H1 (cell line): ENCODE measurements at places on chromosomes 11 and 22. TPM values are rescaled to one million over a fixed set of nuclear protein-coding genes. Genes with fewer than 3 reads are reported as not detected.
A peak's percentile ranks its signal among the peaks of the same experiment; 100 is the strongest.

The SMC1B gene
- total RNA-seq = not detected in 2 replicates

DNA sequence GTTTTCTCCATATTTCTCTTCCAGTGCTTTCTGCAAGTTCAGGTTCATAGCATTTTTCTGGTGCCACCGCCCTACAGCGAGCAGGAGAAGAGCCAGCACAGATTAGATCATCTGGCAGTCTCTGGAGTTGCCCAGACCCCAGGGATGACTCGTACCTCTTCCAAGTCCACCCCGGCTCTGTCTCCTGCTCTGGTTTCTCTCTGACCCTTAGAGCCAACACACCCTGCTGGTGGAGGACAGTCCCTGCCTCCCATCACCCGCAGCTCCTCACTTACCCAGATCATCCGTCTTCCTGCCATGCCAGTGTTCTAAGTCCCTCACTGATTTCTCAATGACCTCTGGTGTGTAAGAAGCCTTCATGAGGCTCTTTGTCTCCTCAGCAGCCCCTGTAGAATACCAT lies 28.0 kb downstream of the TST start:
- DNase-seq = no peak

DNA sequence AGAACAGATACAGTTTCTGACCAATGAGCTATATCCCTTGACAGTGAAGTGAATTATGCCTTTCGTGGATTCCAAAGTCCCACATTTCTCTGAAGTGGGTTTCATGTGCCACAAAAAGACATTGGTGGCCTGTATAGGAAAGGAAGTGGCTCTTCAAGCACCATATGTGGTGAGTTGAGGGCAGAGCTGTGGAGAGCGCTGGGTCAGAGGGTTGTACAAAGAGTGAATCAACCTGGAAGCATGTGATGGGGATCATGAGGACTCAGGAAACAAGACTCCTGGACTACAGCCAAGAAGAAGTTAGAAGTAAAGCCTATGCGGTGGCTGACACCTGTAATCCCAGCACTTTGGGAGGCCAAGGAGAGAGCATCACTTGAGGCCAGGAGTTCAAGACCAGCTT lies 579 bp upstream of the SLC5A4 start:
- DNase-seq = no peak

GRCh38 chr11:65115361-65116082 lies 2.0 kb downstream of the ZNHIT2 start:
- no peak for DNase-seq

- no peak for DNase-seq
Observed at GRCh38 chr11:108914981-108915380, 250.1 kb downstream of the DDX10 start.

- peak; percentile 72 for DNase-seq
Observed at GRCh38 chr11:20342347-20343141, 21.0 kb upstream of the HTATIP2 start.

The C22orf39 gene
- 22.7 and 28.2 TPM in 2 replicates for total RNA-seq

DNA sequence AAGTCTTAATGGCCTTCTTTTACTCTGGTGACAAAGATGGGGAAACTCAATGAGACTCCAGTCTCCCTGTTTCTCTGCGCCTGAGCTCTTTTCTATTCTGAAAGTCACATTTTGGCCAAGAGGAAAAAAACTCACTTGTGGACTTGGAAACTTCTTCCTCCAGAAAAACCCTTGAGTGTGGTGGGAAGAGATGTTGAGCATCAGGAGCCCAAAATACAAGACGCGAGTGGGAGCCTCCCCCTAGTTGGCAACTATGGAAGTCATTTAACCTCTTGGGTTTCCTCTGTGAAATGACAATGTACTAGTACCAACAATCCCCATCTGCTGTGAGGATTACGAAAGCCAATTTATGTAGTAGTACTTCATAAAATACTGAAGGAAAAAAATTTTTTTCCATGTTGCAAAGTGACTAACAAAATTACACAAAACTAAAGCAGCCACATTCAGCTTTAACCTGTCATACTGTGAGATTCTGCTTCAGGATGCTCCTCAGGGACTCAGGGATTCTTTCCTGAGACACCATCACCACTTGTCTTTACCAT lies 524 bp upstream of the SLC25A17 start:
- DNase-seq = no peak

The DEPDC7 gene
- total RNA-seq = 6.3 and 7.6 TPM in 2 replicates

DNA sequence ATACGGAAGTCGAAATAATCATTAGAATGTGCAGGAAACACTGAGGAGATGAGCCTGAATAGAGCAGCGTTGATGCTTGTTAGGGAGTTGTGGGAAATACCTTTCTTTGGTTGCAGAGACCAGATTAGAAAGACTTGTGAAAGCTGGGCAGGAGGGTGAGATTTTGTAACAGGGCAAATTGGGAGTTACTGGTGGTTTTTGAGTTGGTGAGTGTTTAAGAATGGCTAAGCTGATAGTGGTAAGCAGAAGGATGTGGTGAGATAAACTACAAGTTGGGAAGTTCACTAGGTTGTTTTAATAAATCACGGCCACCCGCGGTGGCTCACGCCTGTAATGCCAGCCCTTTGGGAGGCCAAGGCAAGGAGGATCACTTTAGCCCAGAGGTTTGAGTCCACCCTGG lies 34.4 kb downstream of the MCAM start:
- DNase-seq = no peak

GRCh38 chr22:23216461-23217170 lies 36.3 kb downstream of the BCR start:
- no peak for DNase-seq

DNA sequence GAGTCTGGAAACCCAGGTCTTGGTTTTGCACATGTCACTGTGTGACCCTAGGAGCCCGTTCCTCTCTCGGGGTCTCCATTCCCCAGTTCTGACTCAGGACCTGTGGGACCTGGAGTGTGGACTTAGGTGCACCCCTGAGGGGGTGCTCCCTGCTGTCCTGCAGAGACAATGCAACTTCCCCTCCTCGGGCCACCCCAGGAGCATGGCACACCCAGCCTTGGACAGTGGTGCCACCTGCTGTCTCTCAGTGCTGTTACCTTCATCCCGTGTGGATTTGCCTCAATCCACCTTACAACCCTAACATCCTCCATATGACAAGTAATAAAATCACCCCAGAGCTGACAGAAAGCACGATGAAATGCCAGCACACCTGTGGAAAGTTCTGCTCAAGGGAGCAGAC lies 27.5 kb upstream of the CRYBB3 start:
- DNase-seq = no peak

DNA sequence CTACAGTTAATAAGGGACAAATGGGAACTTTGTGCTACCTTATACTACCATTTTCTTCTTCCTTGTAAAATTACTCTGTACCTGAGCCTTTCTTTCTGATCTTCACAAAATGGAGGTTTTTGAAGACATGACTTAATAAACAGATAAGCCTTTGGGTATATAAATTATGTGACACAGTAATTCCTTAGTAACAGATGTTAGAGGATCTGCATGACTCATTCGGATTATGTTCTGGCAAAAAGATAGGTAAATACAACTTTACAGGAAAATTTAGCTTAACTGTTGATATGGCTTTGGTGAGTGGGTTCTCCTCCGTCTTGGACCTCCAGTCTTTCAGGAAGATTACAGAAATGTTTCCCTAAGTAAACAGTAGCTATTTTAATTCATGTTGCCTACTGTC lies 61.8 kb downstream of the BID start:
- DNase-seq = no peak

GRCh38 chr22:31583861-31584485 lies 78.0 kb downstream of the PISD start:
- no peak for DNase-seq

DNA sequence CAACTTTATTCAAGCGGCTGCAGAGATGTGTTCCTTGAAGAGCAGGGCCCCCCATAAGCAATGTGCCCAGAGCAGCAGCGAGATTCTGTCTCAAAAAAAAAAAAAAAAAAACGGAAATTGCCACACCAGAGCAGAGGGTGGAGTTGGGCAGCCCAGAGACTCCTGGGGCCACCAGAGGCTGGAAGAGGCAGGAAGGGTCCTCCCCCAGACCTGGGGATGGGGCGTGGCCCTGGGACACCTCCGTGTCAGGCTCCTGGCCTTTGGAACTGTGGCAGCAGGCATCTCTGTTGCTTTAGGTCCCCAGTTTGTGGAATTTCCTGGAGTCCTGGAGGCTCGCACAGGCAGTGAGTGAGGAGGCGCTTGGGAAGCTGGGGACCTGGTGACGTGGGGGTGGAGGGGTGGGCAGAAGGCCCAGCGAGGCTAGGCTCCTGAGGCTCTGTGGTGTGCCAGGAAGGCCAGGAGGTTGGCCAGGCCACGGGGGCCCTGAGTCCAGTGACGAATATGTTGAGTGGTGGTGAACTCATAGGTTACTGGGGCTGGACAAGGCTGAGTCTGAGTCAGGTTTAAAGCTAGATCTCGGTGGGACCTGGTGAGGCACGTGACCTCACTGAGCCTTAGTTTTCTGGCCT lies 735.6 kb downstream of the BRD1 start:
- DNase-seq = no peak

GRCh38 chr11:74102321-74102720 lies 68.5 kb downstream of the C2CD3 start:
- DNase-seq = no peak

GRCh38 chr22:20563941-20564371 lies 56.5 kb downstream of the MED15 start:
- DNase-seq = no peak

GRCh38 chr22:48755059-48755949 lies 1072.4 kb downstream of the BRD1 start:
- DNase-seq = no peak

- DNase-seq = no peak
Observed at GRCh38 chr22:17965538-17966402, 58.6 kb downstream of the MICAL3 start.

The OR8K1 gene
- total RNA-seq = not detected in 2 replicates

- DNase-seq = no peak
Observed at GRCh38 chr22:47586946-47587345, 824.5 kb downstream of the TBC1D22A start.

The KCNK4 gene
- total RNA-seq = 0.19 TPM in 1 of 2 replicates, not detected in the other

DNA sequence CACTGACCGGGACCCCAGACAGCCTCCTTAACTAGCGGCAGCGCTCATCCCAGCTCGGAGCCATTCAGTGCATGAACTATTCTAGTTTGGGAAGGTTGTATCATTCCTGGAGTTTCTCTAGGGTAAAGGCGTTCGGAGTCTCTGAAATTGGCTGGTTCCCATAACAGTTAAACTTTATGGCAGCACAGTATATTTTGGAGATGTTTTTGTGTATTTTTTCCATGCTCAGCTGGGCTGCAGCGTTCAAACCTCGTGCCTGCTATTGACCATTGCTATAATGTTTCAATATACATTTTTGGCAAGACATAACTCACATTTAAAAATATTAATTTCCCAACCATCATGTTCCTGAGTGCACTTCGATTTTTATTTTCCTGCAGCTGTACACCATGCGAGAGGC lies 169.7 kb downstream of the ST3GAL4 start:
- DNase-seq = no peak

DNA sequence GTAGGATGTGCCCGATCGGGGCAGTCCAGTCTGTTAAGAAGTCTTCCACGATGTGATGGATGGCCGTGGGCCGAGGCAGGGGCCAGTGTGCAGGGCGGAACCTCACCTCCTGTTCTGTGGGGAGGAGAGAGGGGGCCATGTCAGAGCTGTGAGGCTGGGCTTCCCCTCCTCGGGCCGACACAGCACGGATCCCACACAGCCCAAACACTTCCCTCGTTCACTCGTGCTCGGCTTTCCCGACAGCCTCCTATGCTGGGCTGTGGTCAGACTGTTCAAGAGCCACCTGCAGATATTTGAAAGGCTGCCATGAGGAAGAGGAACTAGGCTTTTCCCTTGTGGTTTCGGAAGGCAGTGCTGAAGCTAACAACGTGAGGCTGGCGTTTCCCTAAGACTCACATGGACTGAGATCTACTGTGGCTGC lies 12.3 kb upstream of the TXN2 start:
- no peak for DNase-seq

DNA sequence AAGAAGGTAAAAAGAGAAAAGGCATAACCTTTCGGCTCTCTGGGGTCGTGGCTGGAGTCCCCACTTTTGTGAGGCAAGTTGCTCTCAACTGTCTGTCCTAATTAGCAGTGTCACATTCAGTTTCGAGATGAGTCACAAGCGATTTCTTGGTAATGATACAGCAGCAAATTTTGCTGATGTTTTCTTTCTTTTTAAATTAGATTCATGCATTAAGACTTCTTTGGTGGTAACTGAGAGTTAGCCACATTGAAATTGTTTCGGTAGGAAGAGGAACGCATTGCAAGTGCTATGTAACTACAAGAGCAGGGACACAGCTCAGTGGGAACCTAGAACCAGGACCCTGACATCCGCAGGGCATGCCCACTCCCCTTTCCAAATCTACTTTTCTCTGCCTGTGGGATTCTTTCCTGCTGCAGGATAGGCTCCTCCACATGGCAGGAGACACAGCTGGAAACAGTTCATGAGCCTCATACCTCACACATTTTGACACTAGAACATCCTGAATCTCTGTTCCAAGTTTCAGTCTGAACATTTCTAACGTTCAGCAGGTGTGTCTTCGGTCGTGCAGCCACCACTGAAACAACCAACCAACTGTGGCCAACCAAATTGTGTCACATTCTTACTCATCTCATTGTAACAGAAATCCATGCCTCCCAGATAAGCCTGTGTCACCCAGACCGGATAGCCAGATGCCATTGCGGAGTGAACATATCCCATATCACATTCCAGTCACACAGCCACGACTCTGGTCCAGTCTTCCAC lies 987.6 kb downstream of the NTM start:
- DNase-seq = no peak

DNA sequence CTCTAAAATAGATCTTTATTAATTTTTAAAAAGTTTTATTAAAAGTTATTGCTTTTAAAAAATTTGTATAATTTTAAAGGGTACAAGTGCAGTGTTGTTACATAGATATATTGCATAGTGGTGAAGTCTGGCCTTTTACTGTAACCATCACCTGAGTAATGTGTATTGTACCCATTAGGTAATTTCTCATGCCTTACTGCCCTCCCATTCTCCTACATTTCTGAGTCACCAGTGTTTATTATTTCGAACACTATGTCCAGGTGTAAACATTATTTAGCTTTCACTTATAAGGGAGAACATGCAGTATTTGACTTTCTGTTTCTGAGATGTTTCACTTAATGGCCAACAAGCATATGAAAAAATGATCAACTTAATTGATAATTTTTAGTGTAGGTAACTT lies 2.3 kb downstream of the OR51G1 start:
- no peak for DNase-seq

The PLAAT5 gene
- 12.8 and 16.0 TPM in 2 replicates for total RNA-seq

GRCh38 chr11:121892131-121892681 lies 223.8 kb downstream of the BLID start:
- peak; percentile 27 for DNase-seq

The KREMEN1 gene
- 3.2 TPM in 2 replicates for total RNA-seq

- DNase-seq = no peak
Observed at GRCh38 chr22:50318356-50318697, 8.5 kb downstream of the DENND6B start.

DNA sequence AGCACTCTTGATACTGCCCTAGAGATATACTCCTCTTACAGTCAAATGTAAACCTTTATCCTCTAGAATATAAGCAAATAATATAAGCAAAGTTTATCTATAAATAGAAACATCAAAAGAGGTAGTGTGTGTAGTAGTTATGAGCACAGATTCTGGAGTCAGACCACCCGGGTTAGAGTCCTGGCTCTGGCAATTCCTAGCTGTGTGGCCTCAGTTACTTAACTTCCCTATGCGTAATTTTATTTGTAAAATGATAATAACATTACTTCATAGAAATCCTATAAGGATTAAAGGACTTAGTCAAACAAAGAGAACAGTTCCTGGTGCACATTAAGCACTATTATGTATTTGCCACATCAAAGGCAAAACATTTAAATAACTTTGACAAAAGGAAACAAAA lies 7.0 kb downstream of the MSANTD4 start:
- DNase-seq = no peak

The CD248 gene
- total RNA-seq = 3.7 and 3.9 TPM in 2 replicates

The GNAZ gene
- total RNA-seq = 9.6 and 9.7 TPM in 2 replicates
